ENCODE measurements at places on chromosomes 5 and 9.

DNA sequence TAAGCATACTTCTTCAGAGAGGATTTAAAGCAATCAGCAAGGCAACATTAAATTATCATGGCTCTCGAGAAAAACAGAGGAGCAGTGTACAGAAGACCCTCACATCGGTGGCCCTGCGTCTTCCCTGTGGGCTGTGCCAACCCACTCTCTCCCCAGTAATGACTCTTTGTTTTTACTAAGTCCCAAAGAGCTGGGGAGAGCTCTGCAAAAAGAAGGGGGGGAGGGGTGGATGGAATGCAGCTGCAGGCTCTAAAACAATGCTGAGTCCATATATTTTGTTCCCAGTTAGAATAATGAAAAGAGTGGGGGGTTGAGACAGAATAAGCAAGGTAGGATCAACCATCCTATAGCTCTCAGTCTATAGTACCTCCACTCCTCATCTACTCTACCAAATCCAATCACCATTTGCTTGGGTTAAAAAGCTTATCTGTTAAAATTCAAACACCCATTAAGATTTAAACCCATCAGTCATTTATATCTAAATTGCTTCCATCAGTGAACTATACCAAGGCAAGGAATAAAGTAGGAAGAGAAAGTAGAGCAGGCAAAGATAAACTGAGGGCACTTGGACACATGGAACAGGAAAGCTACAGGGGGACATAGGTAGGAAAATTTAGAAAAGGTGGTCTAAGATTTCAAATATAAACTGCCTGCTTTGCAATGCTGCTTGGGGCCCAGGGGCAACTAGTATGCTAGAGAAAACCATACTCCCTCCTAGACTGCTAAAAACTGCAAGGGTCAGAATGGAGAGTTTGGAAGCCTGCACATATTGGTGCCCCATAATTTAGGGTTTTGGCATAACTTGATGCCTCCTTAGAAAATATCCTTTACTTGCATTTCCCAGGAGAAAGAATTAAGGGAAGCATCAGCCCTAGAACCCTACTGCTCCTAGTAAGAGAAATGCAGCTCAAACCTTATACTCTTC lies 20.6 kb downstream of the ELL2 start:
- no peak for DNase-seq

- peak; percentile 66 for DNase-seq
Observed at GRCh38 chr9:100322954-100323536, 29.7 kb downstream of the TEX10 start.

DNA sequence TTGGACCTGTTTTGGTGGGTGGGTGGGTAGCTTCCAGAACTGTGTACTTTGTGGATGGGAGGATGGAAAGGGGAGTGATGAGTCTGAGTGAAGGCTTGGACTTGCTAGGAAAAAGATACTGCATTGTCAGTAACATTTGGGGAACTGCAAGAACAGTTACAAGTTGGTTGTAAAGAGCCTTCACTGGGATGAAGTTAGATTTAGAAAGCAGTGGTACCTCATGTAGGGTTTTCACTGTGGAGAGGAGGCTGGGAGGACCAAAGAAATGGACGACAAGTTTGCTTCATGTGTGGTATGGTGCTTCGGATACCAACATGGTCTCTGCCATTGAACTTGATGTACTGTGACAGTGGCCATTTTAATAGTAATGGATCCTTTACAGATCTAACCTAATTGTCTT lies 50.3 kb downstream of the RAD23B start:
- no peak for DNase-seq

DNA sequence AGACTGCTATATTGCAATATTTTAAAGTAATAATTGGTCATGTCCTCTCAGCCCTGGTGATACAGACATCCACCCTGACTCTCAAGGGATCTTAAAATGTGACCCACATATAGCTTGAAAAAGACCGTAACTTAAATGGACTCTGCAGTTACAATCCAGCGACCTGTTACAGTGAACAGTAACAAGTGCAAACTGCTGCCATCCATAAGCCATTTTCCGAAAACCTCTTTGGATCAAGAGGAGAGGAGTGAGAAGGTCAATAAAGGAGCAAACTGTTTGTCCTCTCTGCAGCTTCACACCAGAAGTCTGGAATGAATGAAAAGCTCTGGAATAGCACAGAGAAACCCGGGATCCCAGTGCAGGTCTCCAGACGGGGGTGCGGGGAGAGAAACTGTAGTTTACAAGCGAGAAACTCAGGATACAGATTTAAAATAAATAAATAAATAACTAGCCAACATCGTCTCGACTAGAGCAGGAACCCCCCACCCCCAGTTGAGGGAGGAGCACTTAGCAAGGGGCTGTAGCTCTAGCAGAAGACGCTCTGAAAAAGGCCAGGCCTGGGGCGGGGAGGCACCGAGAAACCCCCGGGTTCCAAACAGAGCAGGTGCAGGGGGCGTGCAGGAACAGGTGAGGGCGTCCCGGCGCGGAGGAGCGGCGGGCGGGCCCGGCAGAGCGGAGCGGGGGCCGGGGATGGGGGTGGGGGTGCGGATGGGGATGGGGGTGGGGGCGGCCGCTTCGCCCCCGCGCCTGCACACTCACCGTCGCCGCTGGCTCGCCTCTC lies 572 bp downstream of the ZDHHC21 start:
- DNase-seq: peak; percentile 53

DNA sequence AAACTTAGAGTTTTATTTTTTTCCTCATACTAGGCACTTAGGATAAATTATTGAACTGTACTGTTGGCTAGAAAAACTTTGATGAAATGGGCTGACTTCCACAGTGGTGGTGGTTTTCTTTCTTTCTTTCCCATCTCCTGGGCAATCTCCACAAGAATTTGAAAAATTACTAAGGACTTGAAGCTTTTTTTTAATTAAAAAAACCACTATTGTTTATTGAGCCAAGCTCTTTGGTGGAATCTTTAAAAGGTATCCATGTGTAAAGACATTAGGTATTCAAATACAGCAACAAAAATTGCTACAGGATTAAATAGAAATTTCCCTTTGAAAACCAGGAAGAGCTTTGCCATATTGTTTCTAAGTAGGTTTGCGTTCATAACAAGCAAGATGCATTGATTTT lies 14.1 kb downstream of the MARCHF6 start:
- DNase-seq: no peak

DNA sequence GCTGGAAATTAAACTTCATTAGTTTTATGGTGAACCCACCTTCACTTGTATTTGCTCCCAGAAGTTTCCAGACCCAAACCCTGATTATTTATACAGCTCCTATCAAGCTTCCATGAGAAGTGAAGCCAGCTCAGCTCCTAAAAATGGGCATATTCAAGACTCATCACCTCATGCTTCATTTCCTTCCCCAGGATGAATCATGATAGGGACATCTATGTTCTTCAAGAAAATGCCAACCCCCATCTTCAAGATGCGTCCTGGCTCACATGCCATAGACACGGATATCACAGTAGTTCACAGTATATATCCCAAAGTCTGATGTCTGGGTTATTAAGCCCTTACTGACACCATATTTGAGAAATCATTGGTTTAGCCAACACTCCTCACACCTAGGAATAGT lies 217.6 kb downstream of the NPR3 start:
- DNase-seq: no peak

GRCh38 chr5:53472279-53472678 lies 8.2 kb upstream of the FST start:
- DNase-seq: no peak

GRCh38 chr9:95171596-95171995 lies 145.9 kb downstream of the FANCC start:
- no peak for DNase-seq

- DNase-seq: no peak
Observed at GRCh38 chr9:128484686-128485413, 19.7 kb upstream of the GLE1 start.

- DNase-seq: no peak
Observed at GRCh38 chr9:87556821-87557220, 59.2 kb downstream of the DAPK1 start.

- DNase-seq: peak; percentile 74
Observed at GRCh38 chr9:35611230-35611797, 6.3 kb downstream of the TESK1 start.

- peak; percentile 71 for DNase-seq
Observed at GRCh38 chr9:121566481-121567465, 67.1 kb upstream of the GGTA1 start.

- no peak for DNase-seq
Observed at GRCh38 chr9:89600831-89601230, 4.0 kb upstream of the GADD45G start.

DNA sequence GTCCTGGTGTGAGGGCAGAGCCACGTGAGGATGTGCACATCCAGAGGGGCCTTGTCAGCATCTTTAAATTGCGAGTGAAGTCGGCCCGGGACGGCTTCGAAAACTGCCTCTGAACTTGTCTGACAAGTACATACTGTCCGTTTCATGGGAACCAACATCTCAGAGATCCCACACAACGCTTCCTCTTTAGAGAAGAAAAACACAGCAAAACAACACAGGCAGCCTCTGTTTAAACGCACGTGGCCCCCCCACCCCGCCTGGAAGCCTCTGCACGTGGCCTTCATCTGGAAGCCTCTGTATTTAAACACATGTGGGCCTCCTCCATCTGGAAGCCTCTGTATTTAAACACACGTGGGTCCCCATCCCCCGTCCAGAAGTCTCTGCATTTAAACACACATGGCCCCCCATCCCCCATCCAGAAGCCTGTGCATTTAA lies 29.2 kb downstream of the CEP72 start:
- DNase-seq: no peak

GRCh38 chr9:77142366-77142765 lies 35.0 kb upstream of the VPS13A start:
- no peak for DNase-seq

DNA sequence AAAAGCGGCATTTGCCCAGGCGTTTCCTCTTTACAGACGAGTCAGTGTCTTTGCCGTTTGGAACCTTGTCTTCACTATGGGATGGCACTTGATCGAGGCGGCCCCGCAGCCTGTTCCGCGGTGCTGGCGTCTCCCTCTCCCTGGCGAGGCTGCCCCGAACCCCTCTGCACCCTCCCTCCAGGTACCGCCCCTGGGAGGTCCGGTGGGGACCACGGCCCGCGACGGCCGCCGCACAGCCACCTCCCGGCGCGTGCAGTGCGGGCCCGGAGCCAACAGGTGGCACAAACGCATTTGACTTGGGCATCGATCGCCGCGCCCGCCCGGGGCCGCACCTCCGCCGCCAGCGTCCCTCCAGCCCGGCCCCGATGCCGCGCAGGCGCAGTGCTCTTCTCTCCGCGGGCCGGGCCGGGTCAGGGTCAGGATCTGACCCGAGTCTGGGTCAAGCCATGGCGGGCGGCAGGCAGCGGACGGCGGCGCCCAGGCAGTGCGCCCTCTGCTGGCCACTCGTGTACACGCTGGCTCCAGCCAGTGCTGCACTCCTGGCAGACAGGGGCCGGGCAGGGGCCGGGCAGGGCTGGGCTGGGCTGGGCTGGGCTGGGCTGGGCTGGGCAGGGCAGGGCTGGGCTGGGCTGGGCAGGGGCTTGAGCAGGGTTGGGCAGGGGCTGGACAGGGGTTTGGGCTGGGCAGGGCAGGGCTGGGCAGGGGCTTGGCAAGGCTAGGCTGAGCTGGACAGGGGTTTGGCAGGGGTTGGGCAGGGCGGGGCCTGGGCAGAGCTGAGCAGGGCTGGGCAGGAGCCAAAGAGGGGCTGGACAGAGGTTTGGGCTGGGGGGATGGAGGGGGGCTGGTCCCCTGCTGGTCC lies 155.8 kb upstream of the IRX4 start:
- DNase-seq: peak; percentile 30

- no peak for DNase-seq
Observed at GRCh38 chr5:107456281-107456715, 214.4 kb downstream of the EFNA5 start.

GRCh38 chr9:121353241-121354061 lies 16.6 kb downstream of the STOM start:
- DNase-seq: no peak

- DNase-seq: no peak
Observed at GRCh38 chr9:72524820-72525540, 3.6 kb downstream of the TMC1 start.

DNA sequence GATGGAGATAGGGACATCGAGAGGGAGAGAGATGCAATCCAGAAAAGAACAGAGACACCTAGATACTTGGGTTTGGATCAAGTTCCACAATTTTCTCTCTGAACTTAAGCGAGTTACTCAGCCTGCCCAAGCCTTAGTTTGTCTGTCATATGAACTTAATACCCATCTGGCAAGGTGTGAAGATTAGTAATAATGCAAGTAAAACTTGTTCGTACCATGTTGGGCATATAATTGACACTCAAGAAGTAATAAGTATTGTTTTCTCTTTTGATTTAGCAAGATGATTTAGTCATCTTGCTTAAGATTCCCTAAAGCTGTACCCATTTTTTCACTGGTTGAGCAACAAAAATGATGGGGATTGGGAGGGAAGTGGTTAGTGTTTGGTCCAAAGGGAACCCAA lies 7.5 kb downstream of the RABGAP1 start:
- no peak for DNase-seq

- no peak for DNase-seq
Observed at GRCh38 chr5:5217371-5217770, 77.2 kb downstream of the ADAMTS16 start.

GRCh38 chr9:69674112-69674685 lies 2.0 kb upstream of the APBA1 start:
- peak; percentile 41 for DNase-seq

GRCh38 chr9:77772646-77773045 lies 124.5 kb upstream of the GNA14 start:
- DNase-seq: no peak

DNA sequence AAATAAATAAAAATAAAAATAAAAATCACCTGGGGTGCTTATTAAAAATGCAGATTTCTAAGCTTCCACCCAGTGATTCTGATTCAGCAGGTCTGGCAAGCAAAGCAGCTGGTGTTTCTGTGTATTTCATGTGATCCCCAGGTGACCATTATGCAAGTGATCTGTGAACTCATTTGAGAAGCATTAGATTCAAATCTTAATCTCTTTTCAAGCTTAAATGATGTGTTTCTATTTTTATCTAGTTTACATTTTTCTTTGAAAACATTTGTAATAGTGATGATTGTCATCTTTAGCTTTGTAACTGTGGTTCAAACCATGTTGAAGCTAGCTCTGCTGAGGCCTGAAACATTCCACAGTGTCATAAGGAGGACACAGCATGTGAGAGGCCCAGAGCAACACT lies 804.8 kb upstream of the ZNF608 start:
- no peak for DNase-seq

DNA sequence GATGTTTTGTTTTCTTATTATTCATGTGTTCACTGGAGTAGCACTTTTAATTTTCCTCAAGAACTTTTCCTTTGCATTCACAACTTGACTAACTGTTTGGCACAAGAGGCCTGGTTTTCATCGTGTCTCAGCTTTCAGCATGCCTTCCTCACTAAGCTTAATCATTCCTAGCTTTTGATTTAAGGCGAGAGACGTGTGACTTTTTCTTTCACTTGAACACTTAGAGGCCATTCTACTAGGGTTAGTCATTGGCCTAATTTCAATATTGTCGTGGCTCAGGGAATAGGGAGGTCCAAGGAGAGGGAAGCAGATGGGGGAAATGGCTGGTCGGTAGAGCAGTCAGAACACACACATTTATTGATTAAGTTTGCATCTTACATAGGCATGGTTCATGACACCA lies 94.0 kb downstream of the ZNF462 start:
- DNase-seq: no peak

DNA sequence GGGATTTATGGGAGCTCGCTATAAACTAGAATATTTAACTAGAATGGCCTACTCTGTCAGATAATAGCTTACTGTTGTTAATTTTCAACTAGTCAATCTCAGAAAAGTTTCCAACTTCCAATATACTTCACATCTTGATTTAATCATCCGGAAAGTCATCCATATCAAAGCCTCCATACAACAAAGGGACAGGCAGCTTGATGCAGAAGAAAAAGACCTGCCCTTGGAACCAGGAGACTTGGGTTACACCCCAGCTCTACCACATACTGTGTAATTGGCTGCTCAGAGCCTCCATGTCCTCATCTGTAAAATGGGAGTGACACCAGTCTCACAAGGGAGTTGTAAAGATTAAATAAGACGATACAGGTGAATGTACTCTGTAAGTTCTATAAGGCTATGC lies 1.9 kb downstream of the PTPN3 start:
- no peak for DNase-seq
